Neural progenitor cell (in vitro differentiated cells): ENCODE measurements at places on chromosomes 4 and X. TPM values are rescaled to one million over a fixed set of nuclear protein-coding genes. Genes with fewer than 3 reads are reported as not detected.

IDUA gene
- 0.47 and 10.7 TPM in 2 replicates for total RNA-seq

TSPAN7 gene
- 8.6 and 12.7 TPM in 2 replicates for total RNA-seq

TLR7 gene
- not detected in 2 replicates for total RNA-seq

POU4F2 gene
- total RNA-seq = not detected in 2 replicates

DNA sequence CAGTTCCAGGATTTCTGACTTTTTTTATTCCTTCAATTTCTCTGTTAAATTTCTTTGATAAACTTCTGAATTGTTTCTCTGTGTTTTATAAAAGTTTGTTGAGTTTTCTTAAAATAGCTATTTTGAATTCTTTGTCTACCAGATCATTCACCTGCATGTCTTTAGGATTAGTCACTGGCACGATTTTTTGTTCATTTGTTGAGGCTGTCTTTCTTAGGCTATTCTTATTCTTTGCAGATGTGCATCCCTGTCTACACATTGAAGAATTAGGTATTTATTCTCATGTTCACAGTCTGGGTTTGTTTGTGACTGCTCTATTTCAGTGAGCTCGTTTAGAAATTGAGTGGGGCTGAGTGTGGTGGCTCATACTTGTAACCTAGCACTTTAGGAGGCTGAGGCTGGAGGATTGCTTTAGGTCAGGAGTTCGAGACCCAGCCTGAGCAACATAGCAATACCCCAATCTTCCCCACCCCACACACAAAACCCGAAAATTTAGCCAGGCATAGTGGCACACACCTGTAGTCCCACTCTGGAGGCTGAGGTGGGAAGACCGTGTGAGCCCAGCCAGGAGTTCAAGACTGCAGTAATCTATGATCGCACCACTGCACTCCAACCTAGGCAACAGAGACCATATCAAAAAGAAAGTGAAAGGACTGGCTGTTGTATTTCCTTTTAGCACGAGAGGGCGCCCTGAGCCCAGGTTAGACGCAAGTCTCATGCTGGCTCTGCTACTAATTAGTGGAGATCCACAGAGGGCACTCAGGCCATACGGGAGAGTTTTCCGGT is 42.0 kb downstream of the F8 start:
- H3K27me3 ChIP-seq = no peaks in the 10 kb centered on the region
- DNase-seq = peak; percentile 69
- H3K4me3 ChIP-seq = no peak overlapping the region
- H3K4me1 ChIP-seq = no peaks in the 10 kb centered on the region
- no peak overlapping the region for H3K27ac ChIP-seq
- no peaks in the 10 kb centered on the region for H3K36me3 ChIP-seq

DNA sequence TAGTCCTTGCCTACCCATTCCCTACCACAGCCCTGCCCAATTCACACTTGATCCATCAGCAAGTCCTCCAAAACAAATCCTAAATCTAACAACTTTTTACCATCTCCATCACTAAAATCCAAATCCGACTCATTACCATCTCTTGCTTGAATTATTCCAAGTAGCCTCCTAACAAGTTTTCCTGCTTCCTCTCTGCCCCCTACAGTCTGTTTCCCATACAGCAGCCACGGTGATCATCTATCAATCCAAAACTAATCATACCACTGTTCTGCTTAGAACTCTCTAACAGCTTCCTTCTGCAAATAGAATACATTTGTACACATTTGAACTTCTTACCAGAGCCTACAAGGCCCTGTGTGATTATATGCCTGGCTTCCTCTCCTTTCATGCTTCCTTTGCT is 133.0 kb downstream of the SHROOM4 start:
- DNase-seq = peak; percentile 12
- no peaks in the 10 kb centered on the region for H3K36me3 ChIP-seq
- H3K4me1 ChIP-seq = no peaks in the 10 kb centered on the region
- H3K27ac ChIP-seq = no peak overlapping the region
- no peak overlapping the region for H3K4me3 ChIP-seq

DNA sequence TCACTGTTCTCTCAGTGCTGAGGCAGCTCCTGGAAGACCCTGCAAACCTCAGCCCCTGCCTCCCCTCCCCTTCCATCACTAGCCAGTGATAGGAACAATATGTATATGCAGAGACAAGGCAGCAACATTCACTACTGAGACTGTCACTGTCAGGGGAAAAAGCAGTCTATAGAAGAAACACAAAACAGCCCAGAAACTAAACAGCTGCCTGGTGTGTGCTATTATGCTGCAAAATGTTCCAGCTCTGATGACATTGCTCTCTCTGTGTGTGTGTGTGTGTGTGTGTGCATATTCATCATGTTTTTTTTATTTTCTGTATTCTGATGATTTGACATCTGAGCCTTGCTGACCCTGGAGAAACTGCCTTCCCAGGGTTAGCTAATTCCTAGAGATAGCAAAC is 147.2 kb downstream of the SPATA18 start:
- no peak overlapping the region for H3K4me3 ChIP-seq
- H3K27me3 ChIP-seq = no peaks in the 10 kb centered on the region
- H3K27ac ChIP-seq = no peak overlapping the region
- no peak for DNase-seq

- no peak overlapping the region for H3K4me3 ChIP-seq
- H3K27me3 ChIP-seq = no peaks in the 10 kb centered on the region
- H3K27ac ChIP-seq = no peak overlapping the region
These were observed 110.0 kb upstream of the GPC3 start for GRCh38 chrX:134095366-134095765.

DNA sequence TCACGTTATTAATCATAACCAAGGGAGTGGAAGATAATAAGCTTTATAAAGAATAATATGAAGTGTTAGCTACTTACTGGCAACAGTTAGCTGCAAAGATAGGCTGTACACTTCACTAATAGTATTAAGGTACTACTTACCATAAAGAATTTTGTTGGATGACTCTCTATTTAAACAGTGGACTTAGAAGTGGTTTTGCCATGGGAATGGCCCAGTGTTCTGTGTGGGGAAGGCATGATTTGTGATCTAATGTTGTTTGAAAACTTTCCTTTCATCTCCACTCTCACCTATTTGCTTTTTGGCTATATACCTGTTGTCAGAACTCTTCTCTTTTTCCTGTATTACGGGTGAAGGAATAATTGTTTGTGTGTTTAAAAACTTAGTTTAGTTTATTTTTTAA is 23.0 kb downstream of the FHDC1 start:
- H3K27ac ChIP-seq = no peak overlapping the region
- no peaks in the 10 kb centered on the region for H3K27me3 ChIP-seq
- DNase-seq = no peak

GRCh38 chrX:150857453-150857852 is 41.0 kb downstream of the CD99L2 start:
- H3K36me3 ChIP-seq = no peaks in the 10 kb centered on the region
- no peak overlapping the region for H3K27ac ChIP-seq
- no peak overlapping the region for H3K4me3 ChIP-seq

DNA sequence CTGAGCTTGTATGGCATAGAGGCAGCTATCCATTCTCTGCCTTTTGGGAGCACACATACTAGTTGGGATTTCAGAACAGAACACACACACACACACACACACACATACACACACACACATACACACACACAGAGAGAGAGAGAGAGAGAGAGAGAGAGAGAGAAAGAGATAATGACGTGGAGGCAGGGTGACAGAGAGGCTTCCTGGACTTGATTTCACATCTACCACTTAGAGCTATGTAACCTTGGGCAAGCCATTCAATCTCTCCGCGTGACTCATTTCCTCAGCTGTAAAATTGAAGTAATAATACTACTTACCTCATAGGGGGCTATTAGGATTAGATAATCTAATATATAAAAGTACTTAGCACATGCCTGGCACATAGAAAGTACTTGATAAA is 12.3 kb upstream of the GRIA3 start:
- H3K4me3 ChIP-seq = no peak overlapping the region
- no peaks in the 10 kb centered on the region for H3K27me3 ChIP-seq
- DNase-seq = no peak
- H3K4me1 ChIP-seq = no peaks in the 10 kb centered on the region

DNA sequence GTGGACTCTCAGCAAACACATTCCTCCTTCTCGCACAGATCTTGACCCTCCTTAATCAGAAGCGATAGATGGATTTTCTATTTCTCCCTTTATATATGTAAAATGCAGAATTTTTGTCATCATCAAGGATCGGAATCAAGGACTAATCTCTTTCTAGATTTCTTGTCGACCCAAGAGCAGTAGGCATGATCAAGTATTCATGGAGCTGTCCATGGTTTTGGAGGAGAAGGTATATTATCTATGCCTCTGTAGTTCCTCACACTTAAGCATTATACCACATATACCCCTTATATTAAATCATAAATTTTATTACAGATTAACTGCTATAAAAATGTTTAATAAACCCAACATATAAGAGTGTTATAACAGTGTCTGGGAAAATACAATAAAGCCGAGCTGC is 886.8 kb downstream of the NLGN4X start:
- H3K36me3 ChIP-seq = no peaks in the 10 kb centered on the region
- no peaks in the 10 kb centered on the region for H3K27me3 ChIP-seq
- no peak overlapping the region for H3K4me3 ChIP-seq

DNA sequence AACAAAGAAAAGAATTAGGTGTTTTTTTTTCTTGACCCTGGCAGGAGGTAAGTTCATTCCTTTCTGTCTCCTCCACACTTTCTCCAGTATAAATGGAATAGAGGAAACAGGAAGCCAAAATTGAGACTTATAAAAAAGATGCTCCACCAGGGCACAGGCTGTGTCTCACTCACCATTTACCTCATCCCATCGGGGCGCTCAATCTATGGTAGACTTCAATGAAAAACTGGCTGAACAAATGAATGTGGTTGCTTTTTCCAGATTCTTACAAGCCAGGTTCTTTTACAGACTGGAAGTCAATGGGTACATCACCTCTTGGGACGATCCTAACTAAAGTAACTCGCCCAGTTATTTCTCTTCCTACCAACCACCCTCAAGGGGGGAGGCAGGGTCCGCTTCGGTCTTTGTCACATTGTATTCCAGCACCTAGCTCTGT is 685 bp downstream of the COMMD8 start:
- peaks cover 8% of the 10 kb centered on the region for H3K36me3 ChIP-seq
- no peaks in the 10 kb centered on the region for H3K4me1 ChIP-seq
- peak overlapping the region; percentile 34 for H3K27ac ChIP-seq
- H3K27me3 ChIP-seq = no peaks in the 10 kb centered on the region
- H3K4me3 ChIP-seq = peak overlapping the region; percentile 89
- no peak for DNase-seq

DNA sequence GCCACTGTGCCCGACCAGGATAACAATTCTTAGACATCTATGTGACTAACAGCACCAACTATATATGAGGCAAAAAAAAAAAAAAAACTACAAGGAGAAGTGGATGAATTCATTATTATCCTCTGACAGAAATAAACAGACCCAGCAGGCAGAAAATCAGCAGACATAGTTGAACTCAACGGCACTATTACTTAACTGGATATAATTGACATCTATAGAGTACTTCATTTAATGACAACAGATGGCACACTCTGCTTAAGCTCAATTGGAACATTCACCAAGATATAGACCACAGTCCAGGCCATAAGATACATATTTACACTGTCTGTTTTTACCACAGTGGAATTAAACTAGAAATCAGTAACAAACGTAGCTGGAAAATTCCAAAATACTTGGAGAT is 13.3 kb downstream of the CLDN22 start:
- H3K4me1 ChIP-seq = no peaks in the 10 kb centered on the region
- no peak overlapping the region for H3K27ac ChIP-seq
- H3K27me3 ChIP-seq = no peaks in the 10 kb centered on the region
- no peak for DNase-seq
- no peak overlapping the region for H3K4me3 ChIP-seq
- no peaks in the 10 kb centered on the region for H3K36me3 ChIP-seq
